GF-D8 (cell line): ENCODE measurements at places on chromosomes 3 and 15.

- DNase-seq = no peak
These were observed 352.3 kb downstream of the PTPRG start for GRCh38 chr3:61913701-61914100.

GRCh38 chr15:38130740-38131498 is 121.7 kb upstream of the SPRED1 start:
- peak; percentile 54 for DNase-seq

DNA sequence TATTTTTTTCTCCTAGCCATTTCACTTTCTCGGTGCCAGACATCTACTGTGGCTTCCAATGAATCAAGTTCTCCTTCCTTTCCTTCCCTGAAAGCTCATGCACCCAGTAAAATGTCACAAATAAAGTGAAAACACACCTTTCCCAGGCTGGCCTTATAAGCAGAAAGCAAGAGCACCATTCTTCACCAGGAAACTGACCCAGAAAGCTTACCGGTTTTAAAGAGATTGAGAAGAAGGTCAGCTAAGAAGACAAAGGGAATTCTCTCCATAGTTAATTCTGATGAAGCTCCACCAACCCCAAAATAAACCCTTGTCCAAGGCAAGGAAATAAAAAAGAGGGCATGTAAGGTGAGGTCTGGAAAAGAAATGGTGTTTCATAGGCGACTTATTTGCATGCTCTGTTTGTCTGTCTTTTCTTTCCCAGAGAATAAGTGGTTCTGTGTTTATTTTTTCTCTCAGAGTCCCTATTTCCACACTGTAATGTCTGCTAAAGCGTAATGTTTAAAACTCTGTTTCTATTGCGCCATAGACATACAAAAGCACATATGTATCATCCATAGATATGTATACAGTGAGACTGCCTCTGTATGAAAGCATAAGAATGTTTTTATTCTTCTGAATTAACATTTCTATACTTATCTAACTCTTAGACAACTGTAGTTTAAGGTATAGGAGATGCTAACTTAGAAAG is 2.8 kb downstream of the LSAMP start:
- DNase-seq = no peak

GRCh38 chr3:78322780-78323179 is 1282.9 kb downstream of the ROBO2 start:
- no peak for DNase-seq

GRCh38 chr3:95343228-95343627 is 1280.4 kb downstream of the NSUN3 start:
- no peak for DNase-seq

GRCh38 chr3:171556148-171556547 is 95.9 kb upstream of the TNIK start:
- no peak for DNase-seq

- DNase-seq = no peak
These were observed 472.7 kb upstream of the ARL6 start for GRCh38 chr3:97291901-97292300.

- DNase-seq = no peak
These were observed 36.0 kb upstream of the SYNPR start for GRCh38 chr3:63242124-63242523.

- DNase-seq = no peak
These were observed 13.3 kb upstream of the IQCF1 start for GRCh38 chr3:51916418-51916817.
